Endothelial cell of umbilical vein (primary cell): ENCODE measurements at places on chromosomes 2 and 18. TPM values are rescaled to one million over a fixed set of nuclear protein-coding genes. Genes with fewer than 3 reads are reported as not detected.
A peak's percentile ranks its signal among the peaks of the same experiment; 100 is the strongest.

GRCh38 chr2:16685340-16685715, 19.7 kb upstream of the CYRIA start:
- DNase-seq: no peak

DNA sequence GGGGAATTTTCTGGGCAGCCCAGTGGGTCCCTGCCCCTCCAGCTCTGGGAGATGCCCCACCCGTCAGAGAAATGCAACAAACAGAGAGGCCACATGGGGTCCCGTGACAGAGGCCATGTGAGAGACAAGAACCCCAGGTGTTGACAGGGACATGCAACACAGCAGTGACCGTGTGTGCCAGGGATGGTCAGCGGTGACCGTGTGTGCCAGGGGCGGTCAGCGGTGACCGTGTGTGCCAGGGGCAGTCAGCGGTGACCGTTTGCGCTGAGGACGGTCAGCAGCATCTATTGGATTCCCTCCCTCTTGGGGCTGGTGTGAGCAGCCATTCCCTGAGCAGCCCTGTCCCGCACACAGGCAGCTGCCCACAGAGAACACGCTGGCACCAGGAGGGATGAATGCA, 146.6 kb upstream of the OTOS start:
- no peak for DNase-seq

DNA sequence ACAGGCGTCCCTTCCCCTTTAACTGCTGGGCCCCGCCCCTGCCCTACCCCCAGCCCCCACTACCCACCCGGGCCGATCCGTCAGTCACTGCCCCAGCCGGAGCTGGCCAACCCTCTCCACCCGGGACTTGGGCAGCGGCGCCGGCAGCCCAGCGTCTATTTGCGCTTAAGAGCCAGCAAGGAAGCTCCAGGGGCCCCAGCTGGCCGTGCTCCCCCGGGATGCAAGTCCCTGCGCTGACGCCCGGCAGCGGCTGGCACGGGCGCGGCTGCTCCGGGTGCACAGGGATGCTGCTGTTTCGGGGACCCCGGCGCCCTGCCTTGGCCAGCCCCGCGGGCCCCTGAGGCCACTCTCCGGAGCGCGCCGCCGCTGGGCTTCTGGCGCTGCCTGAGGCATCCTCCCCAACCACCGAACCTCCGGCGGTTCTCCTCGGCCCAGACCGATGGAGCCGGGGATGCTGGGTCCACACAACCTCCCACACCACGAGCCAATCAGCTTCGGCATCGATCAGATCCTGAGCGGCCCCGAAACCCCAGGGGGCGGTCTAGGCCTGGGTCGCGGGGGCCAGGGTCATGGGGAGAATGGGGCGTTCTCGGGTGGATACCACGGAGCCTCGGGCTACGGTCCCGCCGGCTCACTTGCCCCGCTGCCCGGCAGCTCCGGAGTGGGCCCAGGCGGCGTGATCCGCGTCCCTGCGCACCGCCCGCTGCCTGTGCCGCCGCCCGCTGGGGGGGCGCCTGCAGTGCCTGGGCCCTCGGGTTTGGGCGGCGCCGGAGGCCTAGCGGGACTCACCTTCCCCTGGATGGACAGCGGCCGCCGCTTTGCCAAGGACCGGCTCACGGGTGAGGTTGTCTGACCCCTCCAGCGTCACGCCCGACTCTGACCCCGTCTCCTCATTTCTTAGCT, at the start of gene TLX2:
TSS of gene TLX2 (plus strand) at position 83 of the 903 bp plus-strand sequence. CDS start at position 440, 357 bp downstream.
- no peak for DNase-seq

DNA sequence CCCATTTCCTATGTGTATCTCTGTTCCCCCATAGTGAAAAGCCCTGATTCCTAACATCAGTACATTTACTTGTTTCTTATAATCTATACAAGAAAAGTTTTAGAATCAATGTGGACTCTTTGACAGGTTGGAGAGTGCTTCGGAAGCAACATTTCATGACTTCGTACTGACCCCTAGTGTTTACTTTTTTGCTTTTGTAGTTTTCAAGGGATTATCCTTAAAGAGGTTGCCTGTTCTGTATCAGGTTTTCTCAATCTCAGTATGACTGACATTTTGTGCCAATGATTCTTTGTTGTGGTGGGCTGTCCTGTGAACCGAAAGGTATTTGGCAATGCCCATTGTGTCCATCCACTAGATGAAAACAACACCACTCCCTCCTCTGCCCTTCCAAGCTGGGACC, 43.3 kb upstream of the SERPINB2 start:
- peak; percentile 36 for DNase-seq

The YES1 gene
- polyA plus RNA-seq: 12.6 and 16.5 TPM in 2 replicates

DNA sequence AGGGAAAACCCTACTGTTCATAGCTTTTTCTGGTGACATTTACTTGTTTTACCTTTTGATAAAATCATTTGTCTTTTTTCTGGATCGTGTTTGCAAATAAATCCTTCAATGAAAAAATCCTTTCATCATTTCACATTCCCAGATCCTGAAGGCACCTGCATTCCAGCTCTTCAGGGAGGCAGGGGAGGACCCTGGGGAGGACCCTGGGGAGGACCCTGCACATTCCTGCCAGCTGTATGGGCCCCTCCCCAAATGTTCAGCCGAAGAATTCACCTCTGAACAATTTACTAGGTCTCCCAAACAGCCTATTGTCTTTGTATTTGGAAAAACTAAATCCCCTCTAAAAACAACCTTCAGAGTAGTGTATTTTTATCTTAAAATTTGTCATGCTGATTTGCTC, 558.4 kb upstream of the ID2 start:
- DNase-seq: no peak

DNA sequence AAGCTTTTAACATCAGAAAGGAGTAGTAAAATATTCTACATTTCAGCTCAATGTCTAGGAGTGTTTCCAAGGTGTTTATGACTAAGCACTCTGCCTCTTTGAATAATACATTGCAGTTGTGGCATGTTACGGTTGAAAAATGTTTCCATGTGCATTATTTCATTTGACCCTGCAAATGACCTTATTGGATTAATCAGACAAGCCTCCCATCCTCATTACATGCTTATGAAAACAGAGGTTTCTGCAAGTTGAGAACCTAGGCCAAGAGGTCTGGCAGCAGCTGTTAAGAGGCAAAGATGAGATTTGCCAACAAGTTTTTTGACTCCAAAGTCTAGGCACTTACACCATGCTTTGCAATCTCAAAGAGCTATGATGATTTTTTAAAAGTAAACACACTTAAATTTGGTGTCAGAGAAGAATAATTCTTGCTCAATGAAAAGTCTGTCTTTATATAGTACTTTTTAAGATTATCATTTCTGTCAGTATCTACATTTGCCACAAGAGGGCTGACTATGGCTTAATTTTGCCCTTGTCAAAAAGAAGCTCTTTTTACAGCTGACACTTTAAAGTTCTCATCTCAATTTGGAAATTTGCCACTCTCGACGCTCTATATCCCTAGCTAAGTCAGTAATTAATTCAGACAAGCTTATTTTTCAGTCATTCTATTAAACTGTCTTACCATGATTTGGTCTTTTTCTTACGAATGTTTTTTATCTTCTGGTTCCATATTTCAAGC, 260.6 kb downstream of the PAX3 start:
- no peak for DNase-seq

DNA sequence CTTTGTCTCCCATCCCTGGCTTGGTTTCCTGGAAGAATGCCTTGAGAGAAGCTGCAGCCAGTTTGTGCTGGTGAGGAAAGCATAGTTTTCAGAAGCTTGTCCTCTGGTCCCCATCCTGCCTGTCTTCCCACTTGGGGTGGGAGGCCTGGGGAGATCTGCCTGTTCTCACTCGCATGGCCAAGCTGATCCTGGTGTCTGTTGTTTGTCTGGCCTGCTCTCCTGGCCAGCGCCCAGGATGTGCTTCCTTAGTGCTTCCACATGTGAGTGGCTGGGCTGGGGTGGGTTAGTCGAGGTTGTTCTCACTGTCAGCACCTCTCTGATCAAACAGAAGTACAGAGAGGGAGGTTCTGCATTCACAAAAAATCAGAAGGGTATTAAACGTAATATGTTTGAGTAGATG, 49.5 kb downstream of the PTPRM start:
- no peak for DNase-seq

DNA sequence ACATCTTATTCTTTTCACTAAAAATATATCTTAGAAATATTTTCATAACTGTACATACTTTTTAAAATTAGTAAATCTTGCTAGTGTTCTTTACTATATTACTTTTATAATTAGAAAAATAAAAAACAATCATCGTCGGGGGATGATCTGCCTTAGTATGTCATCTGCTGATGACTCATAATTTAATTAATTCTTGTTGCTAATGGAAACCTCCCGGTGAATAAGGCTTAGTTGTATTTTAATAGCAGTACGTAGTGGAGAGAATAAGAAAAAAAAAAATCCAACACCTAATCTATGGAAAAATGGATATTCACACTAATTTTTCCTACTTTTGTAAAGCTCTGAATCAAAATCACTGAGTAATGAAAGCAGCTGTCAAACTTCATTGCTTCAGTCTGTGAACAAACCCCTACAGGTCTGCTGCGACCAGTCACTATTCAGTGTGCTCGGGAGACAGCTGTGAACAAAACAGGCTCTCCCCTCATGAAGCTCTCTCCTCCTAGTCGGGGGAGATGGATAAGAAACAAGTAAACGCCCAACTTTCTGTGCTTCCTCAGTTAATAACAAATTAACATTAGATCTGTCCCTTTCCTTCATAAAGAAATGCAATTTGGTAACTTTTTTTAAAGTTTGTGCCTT, 97.4 kb upstream of the UPP2 start:
- DNase-seq: no peak

GRCh38 chr2:132825601-132826000, 155.6 kb upstream of the LYPD1 start:
- no peak for DNase-seq

DNA sequence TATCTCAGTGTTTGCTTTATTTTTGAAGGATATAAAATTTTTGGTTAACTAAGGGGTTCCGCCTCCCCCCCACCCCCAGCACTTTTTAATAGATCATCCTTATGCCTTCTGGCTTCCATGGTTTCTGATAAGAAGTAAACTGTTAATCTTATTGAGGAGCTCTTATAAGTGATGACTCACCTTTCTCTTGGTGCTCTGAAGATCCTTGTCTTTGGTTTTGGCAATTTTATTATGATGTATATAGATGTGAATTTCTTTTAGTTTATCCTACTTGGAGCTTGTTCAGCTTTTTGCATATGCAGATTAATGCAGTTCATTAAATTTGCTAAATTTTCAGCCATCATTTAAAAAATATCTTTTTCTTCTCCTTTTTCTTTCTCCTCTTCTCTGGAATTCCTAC, 91.7 kb upstream of the CTAGE1 start:
- DNase-seq: no peak

The CAPN14 gene
- polyA plus RNA-seq: 0.01 and 0.03 TPM in 2 replicates

- no peak for DNase-seq
These were observed 482.0 kb downstream of the BCL11A start for GRCh38 chr2:60071490-60071831.

The CNTNAP5 gene
- polyA plus RNA-seq: not detected in 2 replicates

- DNase-seq: no peak
These were observed 98.2 kb upstream of the DTNA start for GRCh38 chr18:34611904-34612303.

GRCh38 chr2:223196331-223196730, 144.3 kb downstream of the KCNE4 start:
- DNase-seq: no peak

DNA sequence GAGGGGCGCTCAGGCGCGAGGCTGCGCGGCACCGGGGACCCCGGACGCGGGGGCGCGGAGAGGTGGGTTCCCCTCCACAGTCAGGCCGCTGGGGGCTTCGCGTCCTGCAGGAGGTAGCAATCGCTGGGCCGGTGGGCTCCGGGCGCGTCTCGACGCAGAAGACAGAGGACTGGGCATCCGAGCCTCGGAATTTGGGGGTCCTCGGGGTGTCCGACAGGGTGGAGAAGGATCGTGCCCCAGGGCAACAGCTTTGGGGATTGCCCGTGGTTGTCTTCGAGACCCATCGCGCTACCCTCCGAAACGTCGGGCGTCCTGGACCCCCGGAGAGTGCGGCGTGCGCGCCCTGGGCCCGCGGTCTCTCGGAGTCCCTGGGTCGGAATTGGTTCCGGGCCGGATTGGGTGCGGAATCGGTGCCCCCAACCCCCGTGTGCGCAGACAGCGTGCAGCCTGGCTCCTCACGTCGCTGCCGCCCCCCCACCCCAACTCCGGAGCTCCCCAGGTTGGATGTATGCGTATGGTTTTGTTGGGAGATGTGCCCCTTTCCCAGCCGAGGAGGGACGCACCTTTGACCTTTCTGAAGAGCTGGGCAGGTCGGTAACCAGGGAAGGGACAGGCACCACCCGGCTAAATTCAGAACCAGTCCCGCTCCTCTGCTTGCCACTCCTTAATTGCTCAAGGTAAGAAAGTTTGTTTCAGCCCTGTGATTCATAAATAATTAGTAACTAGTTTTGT, 750 bp downstream of the NPAS2 start:
- DNase-seq: peak; percentile 54

DNA sequence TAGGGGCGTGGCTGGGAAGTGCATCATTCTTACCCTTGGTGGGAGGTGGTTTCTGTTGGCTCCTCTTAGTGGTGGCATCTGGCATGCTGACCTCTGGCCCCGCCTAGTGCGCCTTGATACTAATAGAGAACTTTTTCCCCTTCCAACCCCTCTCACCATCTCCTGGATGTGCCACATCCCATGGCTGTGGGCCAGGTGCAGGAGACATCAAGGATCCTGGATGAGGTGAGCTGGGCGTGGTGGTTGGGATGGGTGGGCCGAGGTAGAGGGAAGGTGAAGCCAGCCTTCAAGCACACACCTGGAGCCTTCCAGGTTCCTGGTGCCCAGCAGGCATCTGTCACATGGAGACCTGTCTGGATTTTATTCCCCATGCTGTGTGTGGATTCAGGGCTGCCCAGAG, 149.2 kb downstream of the DYSF start:
- no peak for DNase-seq

GRCh38 chr2:233360771-233361176, 6.5 kb downstream of the DGKD start:
- peak; percentile 13 for DNase-seq

GRCh38 chr2:76760367-76760704, 761.8 kb downstream of the LRRTM4 start:
- no peak for DNase-seq
